ENCODE measurements at places on chromosomes 12 and 14.
A peak's percentile ranks its signal among the peaks of the same experiment; 100 is the strongest.

DNA sequence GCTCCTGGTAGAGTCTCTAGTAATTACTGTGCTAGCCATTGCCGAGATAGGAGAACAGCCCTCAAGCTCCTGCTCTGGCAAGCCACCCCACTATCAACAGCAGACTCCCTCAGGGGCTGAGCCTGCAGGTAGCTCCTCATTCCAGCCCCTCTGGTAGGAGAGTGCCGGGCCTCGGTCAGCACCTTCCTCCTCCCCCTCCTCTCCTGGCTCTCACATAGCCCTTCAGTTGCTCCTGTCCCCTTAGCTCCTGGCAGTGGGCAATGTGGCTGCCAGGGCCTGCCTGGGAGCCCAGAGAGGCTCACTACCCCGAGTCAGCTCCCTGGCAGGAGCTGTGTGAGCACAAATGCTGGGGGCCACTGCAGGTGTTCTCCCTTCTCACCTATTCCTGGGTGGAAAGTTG lies 52.0 kb downstream of the IQSEC3 start:
- DNase-seq: no peak

GRCh38 chr14:72708708-72709475 lies 185.0 kb downstream of the DPF3 start:
- no peak for DNase-seq

GRCh38 chr14:88613552-88614010 lies 50.7 kb downstream of the ZC3H14 start:
- peak; percentile 44 for DNase-seq

DNA sequence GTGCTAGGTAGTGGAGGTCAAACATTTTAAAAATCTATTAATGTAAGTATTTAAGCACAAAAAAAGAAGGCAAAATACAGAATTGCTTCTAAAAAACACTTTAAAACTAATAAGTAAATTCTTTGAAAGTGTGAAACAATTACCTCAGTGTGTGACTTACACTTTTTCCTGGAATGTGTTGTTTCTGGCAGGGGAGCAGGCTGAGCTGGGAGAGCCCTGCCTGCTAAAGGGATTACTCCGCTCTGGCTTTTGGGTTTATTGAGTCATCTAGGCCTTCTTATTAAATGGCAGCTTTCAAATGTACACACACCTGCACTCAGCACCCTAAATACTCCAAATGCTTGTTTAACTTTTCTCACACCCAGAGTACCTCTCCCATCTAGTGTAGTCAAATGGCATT lies 279.8 kb downstream of the AKAP6 start:
- peak; percentile 48 for DNase-seq

GRCh38 chr14:69964841-69965240 lies 85.6 kb downstream of the SMOC1 start:
- DNase-seq: no peak

DNA sequence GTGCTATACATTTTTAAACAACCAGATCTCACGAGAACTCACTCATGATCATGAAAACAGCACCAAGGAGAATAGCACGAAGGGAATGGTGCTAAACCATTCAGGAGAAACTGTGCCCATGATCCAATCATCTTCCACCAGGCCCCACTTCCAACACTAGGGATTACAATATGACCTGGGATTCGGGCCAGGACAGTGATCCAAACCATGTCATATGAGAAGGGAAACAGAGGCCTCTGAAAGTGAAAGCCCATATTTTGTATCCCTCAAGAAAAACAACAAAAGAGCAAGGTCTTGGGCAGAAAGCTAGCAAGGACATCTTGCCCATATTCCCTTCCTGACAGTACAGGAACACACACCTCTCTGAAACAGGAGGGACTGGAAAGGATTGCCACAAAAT lies 163.9 kb upstream of the VASH1 start:
- DNase-seq: no peak
